ENCODE measurements at places on chromosomes 6 and 20. TPM values are rescaled to one million over a fixed set of nuclear protein-coding genes. Genes with fewer than 3 reads are reported as not detected.

Gene PRND
- 0.43 TPM for total RNA-seq

DNA sequence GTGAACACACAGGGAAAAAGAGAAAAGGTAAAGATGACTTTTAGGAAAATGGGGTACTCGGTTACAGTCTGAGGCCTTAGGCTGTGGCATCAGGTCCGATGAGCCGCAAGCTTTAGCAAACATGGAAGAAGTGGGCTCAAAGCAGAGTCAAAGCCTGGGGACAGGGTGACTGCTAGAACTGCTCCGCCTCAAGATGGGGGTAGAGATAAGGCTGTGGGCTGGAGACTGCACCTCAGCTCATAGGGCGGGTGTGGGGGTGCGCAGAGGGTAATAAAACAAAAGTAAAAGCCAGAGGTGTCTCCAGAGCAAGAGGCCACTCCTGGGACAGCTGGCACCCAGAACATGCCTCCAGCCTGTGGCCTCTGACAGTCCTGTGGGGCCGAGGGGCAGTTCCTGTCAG lies 21.3 kb upstream of the SYNDIG1 start:
- no peak for DNase-seq

- DNase-seq: no peak
Measured at GRCh38 chr20:45269056-45269455, 14.7 kb upstream of the SLPI start.

GRCh38 chr6:110557199-110557598 lies 80.8 kb upstream of the SLC22A16 start:
- DNase-seq: no peak

DNA sequence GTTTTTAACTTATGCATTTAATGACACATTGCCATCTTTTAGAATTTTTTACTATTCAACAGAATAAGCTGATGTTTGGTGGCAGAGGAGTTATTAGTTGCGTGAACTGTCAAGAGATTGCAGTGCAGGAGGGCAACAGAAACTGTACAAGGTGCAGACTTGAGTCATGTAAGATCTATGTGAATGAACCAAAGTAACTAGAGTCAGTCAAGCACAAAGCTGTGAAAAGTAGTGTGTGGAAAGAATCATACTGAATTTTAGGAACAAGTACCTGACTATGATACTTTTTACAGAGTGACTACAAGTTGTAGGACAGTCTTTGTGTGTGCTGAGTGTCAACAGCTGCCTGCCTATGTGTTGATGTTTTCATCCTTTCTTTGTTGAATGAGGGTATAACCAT lies 2.7 kb upstream of the C6orf163 start:
- DNase-seq: no peak

GRCh38 chr6:142395768-142396231 lies 94.0 kb downstream of the ADGRG6 start:
- no peak for DNase-seq

GRCh38 chr20:53829255-53829723 lies 235.7 kb upstream of the ZNF217 start:
- DNase-seq: no peak
